Activated CD4-positive, CD25-positive, alpha-beta regulatory T cell treated with anti-CD3 and anti-CD28 coated beads, Interleukin-2, amount 50 U/mL, for 16 hours (primary cell): ENCODE measurements at places on chromosomes 12 and 14.

DNA sequence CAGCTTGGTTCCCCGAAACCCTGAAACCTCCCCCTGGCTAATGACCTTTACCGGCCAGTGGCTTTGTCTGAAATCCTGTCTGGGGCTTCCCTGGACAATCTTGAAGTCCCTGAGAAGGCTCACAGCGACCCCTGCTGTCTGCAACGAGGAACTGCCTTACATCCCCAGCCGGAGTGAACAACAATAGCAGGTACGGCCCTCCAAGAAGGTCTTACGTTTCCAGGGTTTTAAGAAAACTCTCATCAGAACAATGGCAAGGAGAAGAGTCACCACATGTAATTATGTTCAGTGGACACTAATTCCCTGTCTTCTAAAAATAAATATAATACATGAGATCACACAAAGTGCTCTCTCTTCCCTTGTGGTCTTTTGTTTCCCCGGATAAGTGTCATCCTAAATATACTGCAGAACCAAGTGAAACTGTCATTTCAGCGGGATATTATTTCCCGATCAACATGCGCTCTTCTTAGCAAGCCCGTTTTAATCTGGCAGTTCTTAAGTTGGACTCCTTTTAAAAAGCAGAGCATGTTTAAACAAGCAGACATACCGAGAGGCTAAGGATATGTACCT, 53.3 kb downstream of the RBM19 start:
- DNase-seq: no peak

GRCh38 chr14:57865066-57865402, 858 bp downstream of the SLC35F4 start:
- DNase-seq: no peak

- no peak for DNase-seq
Observed at GRCh38 chr12:57385586-57385985, 45.3 kb downstream of the R3HDM2 start.

DNA sequence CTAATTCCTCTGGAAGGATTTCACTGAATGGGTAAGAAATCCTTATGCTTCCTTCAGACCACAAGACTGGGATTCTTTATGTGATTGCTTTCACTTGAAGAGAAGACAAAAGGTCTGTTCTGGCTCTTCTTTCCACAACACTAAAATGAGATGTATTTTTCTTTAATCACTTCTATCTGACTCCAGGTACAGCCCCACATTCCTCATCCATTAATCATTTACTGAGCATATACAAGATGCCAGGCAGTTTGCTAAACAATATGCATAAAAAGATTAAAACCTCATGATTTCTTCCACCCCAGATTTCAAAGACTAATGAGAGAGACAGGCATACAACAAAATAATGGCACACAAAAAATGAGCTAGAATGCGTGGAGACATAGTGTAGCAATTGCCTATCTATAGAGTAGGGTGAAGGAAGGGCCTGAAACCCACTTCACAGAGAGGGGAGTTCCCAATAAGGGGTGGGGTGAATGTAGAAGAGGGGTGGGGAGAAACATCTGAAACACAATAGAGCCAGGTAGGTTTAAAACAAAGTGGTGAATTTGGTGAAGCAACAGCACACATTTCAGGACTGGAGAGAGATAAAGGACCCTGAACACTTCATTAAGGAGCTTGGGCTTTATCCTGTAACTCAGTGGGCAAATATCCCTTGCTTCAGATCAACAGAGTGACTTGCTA, 65.1 kb upstream of the PRB2 start:
- no peak for DNase-seq

DNA sequence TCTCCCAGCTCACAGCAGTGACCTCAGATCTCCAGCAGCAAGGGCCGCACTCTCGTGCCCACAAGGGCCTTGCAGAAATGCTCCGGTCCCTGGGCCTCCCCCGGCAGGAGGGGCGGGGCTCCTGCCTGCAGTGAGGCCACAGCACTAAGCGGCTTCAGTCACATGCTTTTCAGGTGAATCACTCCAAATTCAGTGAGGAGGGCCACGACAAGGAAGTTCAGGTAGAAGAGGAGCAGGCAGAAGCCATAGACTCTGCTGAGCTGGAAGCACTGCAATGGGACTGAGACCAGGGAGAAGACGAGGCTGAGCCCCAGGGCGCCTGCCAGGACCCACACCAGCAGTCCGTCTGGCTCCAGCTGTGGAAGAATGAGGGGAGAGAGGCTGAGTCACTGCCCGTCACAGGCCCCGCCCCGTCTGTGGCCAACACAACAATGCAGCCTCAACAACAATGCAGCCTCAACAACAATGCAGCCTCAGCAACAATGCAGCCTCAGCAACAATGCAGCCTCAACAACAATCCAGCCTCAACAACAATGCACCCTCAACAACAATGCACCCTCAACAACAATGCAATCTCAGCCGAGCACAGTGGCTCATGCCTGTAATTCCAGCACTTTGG, 35.2 kb downstream of the SLC8B1 start:
- no peak for DNase-seq

DNA sequence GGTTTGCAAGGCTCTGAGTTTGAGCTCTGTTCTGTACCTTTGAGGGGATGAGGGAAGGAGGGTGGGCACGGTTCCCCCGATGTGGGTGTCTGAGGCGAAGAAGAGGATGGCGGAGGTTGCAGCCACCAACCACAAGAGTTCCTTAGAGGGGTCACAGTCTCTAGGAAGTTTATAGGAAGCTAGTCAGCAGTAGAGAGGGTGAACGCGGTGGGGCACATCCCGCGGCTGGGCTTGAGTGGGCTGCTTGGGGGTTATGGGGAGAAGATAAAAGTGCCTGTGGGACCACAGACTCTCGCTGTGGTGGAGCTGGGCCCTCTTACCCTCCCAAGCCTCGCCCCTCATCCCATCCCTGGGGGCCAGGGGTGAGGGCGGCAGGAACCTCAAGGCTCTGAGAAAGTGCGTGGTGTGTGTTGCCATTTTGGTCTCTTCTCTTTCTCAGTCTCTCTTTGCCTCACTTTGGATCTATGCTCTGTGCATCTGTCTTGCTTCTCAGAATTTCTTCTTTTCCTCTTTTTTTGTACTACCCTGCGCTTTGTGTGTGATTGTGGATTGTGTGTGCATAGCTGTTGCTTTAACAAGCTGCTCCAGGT, 2.7 kb downstream of the CD4 start:
- no peak for DNase-seq

GRCh38 chr12:64457032-64457431, 5.1 kb downstream of the TBK1 start:
- no peak for DNase-seq

- no peak for DNase-seq
Observed at GRCh38 chr12:57201219-57201618, 15.4 kb upstream of the NXPH4 start.

- no peak for DNase-seq
Observed at GRCh38 chr12:53755893-53756292, 4.1 kb upstream of the CISTR start.

GRCh38 chr14:42944284-42944683, 1337.6 kb downstream of the LRFN5 start:
- DNase-seq: no peak

DNA sequence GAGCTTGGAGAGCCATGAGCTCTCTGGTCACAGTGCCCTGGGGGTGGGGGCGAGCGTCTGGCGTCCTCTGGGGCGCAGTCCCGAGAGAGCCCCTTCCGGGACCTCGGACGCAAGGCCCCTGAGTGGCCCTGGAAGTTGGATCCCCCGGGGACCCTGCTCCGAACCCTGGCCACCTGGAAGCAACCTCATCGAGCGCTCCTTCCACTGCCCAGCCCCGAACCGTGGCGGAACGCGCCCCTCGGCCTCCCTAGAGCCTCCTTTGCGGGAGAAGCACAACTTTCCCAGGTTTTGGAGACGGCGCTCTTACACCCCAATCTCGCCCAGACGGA, 1.2 kb downstream of the NOS1 start:
- no peak for DNase-seq

- DNase-seq: peak; percentile 30
Observed at GRCh38 chr14:88168498-88169165, 154.4 kb downstream of the KCNK10 start.

DNA sequence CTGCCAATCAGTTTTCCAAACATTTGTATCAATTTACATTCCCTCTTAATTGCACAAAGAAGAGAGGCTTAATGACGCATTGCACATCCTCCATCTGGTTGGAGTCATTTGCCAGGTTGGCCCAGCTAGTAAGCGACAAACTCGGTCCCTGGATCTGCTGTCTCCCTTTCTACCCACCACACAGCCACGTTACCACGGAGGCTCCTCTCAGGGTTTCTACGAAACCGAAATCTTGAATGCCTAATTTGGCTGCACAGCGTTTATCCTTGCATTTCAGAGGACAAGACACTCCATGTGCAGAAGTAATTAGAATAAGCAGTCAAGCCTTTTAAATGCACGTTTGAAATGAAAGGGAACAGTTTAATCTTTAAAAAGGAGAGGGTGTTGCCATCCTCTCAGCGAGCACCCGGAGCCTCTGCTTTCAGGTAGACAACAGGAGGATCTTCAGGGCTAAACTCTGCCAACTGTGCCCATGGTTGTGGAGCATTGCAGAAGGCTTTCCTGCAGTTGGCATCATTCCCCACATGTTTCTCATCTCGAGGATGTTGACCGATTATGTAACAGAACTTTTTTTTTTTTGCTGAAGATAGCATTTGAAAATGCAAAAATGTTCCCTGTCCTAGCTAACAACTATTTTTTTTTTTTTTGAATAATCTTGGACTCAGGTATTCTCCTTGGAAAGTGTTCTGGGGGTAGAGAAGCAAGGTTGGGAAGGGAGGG, 37.8 kb downstream of the SLC24A4 start:
- no peak for DNase-seq

- no peak for DNase-seq
Observed at GRCh38 chr12:70317781-70318180, 48.3 kb upstream of the KCNMB4 start.

- no peak for DNase-seq
Observed at GRCh38 chr12:13289653-13290289, 93.2 kb downstream of the EMP1 start.

- DNase-seq: no peak
Observed at GRCh38 chr14:32192712-32193373, 9.0 kb upstream of the RNU6-7 start.

GRCh38 chr14:29892327-29892726, 35.3 kb downstream of the PRKD1 start:
- no peak for DNase-seq

DNA sequence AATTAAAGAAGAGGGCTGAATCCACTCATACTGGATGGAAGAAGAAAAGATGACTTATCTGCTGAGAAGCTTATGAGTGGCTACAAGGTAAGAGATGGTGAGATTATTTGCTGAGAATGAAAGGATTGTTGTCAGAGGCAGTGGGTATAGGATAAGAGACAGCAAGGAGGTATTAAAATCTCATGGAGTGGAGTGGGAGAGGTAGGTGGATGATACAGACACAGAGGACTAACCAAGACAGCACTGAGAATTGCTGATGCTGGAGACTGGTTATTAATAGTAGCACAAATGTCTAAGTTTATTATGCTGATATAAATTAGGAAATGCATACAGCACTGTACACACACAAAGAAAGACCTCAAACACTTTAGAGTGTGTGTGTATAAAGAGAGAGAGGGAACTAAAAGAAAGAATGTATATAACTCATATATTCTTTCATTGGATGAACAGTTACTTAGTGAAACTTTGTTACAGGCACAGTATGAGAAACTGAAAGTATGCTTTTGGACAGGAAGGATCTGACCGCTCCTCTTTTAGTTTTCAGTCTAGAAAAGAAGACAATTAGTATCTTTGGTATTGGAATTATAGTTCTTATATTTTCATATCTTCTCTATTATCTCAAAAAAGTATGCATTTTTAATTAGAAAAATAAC, 543.1 kb downstream of the LRFN5 start:
- no peak for DNase-seq

- DNase-seq: no peak
Observed at GRCh38 chr12:11906286-11906935, 164.3 kb upstream of the BCL2L14 start.

DNA sequence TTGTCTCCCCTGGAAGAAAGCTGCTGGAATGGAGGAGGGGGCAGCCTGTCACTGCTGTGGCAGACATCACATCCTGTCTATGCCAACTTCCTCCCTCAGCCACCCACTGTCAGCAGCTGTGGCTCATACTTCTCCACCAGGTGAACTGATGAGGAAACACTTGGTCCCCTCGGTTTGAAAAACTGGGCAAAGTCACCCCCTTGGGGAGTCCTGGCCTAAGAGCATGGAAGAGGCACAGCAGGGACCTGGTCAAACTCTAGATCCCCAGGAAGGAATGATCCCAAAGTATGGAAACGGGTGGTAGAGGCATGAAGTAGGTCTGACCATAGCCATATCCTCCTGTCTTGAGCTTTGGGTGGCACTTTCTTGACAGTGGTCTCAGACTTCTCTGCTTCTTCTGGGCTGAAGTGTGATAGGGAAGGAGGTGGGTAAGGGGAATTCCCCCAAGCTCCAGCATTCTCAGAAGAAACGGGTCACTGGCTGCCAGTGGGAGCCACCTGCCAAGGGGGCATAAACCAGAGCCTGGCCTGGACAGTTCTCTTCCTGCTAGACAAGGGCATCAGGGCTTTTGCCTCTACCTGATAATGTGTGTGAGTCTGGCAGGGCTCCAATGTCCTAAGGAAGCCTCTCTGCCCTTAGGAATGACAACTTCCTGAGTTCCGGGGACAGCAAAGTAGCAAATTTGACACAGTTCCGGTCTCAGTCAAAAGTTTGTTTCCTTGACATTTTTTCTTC, 36.0 kb downstream of the FMNL3 start:
- peak; percentile 27 for DNase-seq

DNA sequence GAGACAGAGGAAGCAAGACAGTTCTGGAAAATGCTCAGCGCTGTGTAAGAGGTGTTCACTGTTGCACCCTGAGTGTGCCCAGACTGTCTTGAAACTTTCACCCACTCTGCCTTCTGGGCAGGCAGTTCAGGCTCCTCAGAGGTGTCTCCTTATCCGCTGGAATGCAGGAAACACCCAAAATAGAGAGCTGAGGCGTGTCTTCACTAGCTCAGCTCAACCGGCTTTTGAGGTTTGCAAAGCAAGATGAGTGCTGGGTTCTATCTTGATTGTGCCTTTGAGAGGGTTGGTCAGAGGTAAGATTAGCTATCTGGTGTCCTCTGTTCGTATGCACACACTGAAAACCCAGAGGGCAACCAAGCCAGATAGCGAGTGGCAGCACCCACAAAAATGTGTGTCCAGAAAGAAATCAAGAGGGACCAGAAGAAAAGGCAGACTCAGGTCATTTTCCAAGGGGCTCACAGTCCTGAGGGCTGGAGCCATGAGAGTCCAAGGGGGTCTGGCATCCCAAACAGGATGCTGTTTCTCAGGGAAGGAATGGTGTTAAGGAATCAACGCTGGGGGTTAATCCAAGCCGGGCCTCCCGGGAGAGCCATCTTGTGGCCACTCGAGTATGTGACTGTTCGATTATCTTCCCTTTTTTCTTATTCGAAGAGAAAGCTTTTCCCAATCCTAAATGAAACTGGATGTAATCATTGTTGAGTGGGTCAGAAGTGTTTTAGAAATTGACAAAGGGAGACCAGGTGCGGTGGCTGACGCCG, 47.1 kb downstream of the TBX3 start:
- no peak for DNase-seq

GRCh38 chr12:38906482-38907200, 1.2 kb upstream of the CPNE8 start:
- DNase-seq: peak; percentile 38

GRCh38 chr12:76083246-76083903, 1.1 kb downstream of the NAP1L1 start:
- DNase-seq: no peak
